ENCODE measurements at places on chromosomes 2 and 18.

GRCh38 chr2:168679081-168679480, 123.4 kb upstream of the NOSTRIN start:
- no peak for DNase-seq

DNA sequence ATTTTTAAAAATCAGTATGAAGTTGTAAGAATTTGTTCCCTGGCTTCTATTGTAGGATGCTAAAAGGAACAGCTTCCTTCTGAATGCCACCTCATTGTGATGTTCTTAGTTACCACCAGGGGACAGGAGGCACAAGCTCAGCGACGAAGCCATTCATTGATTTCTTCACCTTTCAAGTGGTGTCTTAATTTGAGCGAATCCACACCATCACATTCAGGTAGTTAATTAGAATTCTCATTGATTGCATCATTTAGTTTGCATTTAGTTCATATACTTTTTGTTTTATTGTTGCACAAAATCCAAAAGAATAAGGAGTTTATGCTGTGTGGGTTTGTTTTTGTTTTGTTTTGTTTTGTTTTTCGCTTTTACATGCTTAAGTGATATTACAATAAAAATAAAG, 23.1 kb downstream of the CYP27C1 start:
- no peak for DNase-seq

DNA sequence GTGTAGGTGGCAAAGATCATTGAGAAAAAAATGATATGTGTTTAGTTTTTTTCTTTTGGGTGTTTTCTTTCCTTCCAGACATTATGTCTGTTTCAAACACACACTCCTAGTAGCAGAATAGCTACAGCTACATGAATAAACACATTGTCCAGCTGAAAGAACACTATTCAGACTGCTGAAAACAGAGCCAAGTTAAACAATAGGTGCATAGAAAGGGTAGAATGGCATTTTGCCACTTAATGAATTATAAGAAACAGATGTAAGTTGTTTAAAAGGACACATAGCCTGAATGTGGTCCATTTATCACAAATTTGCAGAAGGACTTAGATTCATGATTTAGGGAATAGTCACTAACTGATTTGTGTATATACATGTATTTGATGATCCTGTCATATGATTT, 20.1 kb downstream of the CTLA4 start:
- DNase-seq: no peak

GRCh38 chr18:34976899-34977837, 64.0 kb upstream of the MAPRE2 start:
- peak; percentile 79 for DNase-seq

DNA sequence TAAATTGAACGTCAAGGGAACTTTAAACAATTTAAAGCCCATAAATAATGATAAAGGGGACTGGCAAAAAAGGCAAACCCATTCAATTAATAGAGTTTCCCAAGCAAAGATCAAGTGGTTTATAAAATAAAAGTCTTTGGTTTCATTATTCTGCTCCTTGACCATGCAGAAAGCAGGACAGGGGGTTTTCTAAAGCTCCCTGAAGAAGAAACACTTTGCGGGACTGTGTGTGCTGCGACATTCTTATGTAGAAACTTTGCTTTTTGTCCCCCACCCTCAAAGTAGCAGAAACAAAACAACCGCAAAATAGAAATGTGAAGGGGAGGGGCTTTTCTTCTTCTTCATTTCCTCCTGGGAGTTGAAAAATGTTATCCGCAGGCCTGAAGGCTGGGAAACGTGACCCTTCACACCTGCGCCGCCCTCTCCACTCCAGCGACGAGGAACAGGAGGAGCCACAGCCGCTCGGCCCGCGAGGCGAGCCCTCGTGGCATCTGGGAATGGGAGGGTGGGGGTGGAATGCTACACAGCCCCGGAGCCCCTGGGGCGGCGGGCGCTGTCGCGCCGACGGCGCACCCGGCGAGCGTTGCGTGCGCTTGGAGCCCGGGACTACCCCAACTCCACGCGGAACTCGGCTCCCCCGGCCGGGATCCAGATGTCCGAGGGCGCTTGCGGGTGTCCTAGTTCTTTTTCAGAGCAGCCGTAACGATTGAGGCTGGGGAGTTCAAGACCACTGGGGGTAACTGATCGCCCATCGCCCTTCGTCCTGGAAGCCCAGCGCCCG, 4.3 kb upstream of the GBX2 start:
- no peak for DNase-seq

- DNase-seq: no peak
Observed at GRCh38 chr2:134153294-134153880, 100.5 kb upstream of the MGAT5 start.

DNA sequence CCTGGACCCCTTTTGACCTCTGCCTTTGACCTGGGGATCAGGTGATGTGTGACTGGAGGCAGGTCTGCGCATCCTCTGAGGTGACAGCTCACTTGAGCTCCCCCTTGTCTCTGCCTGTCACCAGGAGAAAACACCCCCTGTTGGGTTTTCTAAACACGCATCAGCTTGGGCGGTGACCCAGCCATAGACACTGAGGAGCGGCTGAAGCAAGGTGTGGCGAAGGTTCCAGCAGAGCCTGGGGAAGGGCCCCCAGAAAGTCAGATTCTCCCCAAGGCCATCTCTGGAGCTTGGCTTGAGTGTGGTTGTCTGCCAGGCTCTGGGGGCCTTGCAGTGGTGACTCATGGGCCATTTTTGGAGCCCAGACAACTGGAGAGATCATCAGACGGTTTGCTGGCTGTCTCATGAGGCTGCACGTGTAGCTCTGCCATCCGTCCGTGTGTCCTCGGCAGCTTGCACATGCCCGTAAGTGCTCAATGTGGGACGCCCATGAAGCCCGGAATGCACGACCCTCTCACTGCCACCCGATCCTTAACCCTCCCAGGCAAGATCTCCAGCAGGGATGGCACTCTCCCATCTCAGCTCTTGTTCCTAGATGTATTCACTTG, 29.4 kb downstream of the SIX3 start:
- DNase-seq: no peak

- DNase-seq: no peak
Observed at GRCh38 chr2:215619022-215619958, 183.4 kb upstream of the FN1 start.

DNA sequence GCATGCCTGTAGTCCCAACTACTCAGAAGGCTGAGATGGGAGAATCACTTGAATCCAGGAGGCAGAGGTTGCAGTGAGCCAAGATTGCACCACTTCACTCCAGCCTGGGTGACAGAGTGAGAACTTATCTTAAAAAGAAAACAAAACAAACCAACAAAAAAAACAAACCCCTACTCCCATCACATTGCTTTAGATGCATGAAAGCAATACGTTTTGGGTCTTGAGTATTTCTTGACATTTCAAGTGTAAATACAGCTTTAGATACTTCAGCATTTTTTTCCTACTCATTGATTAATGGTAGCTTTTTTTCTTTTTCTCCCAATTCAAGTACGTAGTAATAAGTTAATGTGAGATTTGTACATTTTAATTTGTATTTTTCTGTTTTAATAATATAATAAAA, 20.3 kb downstream of the RASGRP3 start:
- DNase-seq: no peak

- DNase-seq: no peak
Observed at GRCh38 chr18:3891245-3891644, 441.3 kb downstream of the TGIF1 start.

GRCh38 chr2:30511122-30512083, 64.4 kb downstream of the LCLAT1 start:
- no peak for DNase-seq

GRCh38 chr2:54947136-54947535, 103.1 kb downstream of the RTN4 start:
- DNase-seq: no peak

GRCh38 chr2:64017811-64018700, 1.2 kb downstream of the VPS54 start:
- DNase-seq: no peak

DNA sequence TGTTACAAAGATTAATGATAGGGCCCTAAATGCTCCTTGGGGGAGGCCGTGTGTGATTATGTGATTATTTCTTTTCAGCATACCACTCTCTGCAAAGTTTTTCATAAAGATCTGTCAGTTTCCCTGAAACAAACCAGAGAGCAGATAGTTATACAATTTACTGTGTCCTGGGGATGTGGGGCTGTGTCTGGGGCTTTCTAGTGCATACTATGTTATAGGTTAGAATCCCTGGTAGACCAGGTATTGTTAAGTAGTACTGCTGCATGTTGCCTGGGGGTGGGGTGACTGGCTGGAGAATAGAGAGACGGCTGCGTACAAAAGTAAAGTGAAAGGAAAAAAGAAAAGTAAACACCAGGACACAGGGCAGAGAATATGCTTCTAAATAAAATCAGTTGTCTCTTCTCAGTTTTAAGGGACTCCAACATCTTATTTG, 3.3 kb upstream of the CCBE1 start:
- no peak for DNase-seq

- DNase-seq: peak; percentile 23
Observed at GRCh38 chr2:170409164-170409535, 231.2 kb downstream of the MYO3B start.

GRCh38 chr2:73575261-73575660, 67.0 kb downstream of the NAT8 start:
- no peak for DNase-seq

DNA sequence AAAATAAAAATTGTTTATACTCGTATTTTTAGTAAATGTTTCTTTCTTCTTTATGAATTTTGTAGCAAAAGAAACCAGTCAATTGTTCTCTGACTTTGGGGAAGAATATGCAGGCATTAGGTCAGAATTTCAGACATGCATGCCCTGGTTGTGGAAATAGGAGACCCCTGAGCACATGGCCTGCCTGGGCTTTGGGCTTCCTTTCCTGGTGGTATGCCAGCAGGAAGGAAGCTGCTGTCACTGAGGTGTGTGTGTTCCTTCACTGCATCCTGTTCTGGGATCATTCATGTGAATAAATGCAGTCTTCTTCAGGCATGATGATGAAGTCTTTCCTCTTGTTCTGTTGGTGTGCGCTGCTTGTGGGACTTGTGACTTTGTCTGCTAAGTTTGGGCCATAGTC, 920.2 kb upstream of the VRK2 start:
- DNase-seq: no peak

Measured in hypothalamus (tissue), 51 donors.